ENCODE measurements at places on chromosomes 7 and 10. TPM values are rescaled to one million over a fixed set of nuclear protein-coding genes. Genes with fewer than 3 reads are reported as not detected.

GRCh38 chr7:75757860-75758259, 14.2 kb downstream of the CCL26 start:
- no peak for DNase-seq

DNA sequence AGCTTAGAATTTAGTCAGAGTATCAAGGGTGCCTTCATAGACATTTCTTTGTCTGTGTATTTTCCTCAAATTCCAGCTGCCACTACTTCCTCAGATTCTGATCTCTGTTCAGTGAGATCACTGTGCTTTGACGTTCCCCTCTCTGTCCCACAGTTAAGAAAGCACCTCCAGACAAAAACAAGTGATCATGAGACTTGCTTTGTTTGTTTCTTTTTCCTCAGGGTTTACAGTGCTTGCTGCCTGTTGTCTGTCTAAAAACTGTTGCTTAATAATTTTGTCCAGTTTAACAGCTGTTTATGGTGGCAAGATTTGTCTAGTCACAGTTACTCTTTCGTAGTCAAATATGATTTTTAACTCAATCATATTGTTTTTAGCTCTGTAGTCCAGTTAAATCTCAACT, 29.1 kb downstream of the TRUB1 start:
- DNase-seq: no peak

GRCh38 chr7:132488634-132489302, 87.5 kb downstream of the PLXNA4 start:
- DNase-seq: peak; percentile 38

GRCh38 chr10:33201056-33201780, 133.2 kb downstream of the NRP1 start:
- DNase-seq: no peak

- no peak for DNase-seq
These were observed 205.1 kb upstream of the BMPER start for GRCh38 chr7:33700001-33700899.

GRCh38 chr10:92868557-92868956, 20.2 kb downstream of the EXOC6 start:
- no peak for DNase-seq

GRCh38 chr7:3192669-3193068, 108.4 kb upstream of the SDK1 start:
- no peak for DNase-seq

DNA sequence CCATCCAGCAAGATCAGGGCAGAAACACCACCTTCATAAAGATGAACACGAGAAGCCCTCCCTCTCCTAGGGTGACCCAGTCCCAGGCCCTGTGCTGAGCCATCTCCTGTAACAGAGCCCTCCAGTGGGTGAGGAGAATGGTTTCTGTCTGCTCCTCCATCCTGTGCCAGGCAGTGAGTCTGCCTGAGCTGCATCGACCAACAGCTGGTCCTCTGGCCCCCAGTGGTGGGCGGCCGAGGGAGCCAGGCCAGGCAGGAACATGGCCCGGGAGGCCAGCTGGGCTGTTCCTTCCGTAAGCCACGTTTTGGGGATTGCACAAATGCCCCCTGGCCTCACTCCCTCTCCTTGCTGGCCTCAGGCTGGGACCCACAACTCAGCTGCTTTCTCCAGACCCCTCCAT, 73.5 kb downstream of the GRB10 start:
- no peak for DNase-seq

DNA sequence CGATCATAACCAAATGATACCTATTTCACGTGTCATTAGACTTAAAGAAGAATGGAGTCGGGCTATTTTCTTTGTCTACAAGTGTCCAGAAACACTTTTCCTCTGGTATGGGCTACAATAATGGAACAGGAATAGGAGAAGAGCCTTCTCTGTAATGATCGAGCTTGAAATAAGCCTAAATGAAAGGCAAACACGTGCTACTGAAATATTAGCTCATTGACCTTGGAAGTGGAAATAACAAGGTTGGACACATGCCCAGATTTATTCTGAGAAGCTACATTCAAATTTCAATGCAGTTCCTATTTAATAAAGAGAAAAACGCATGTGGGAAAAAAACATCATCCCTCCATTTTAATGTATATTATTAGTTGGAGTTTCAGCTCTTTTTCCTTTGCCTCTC, 254.7 kb upstream of the PTER start:
- no peak for DNase-seq

- no peak for DNase-seq
These were observed 9.2 kb downstream of the SGMS1 start for GRCh38 chr10:50614444-50615137.

DNA sequence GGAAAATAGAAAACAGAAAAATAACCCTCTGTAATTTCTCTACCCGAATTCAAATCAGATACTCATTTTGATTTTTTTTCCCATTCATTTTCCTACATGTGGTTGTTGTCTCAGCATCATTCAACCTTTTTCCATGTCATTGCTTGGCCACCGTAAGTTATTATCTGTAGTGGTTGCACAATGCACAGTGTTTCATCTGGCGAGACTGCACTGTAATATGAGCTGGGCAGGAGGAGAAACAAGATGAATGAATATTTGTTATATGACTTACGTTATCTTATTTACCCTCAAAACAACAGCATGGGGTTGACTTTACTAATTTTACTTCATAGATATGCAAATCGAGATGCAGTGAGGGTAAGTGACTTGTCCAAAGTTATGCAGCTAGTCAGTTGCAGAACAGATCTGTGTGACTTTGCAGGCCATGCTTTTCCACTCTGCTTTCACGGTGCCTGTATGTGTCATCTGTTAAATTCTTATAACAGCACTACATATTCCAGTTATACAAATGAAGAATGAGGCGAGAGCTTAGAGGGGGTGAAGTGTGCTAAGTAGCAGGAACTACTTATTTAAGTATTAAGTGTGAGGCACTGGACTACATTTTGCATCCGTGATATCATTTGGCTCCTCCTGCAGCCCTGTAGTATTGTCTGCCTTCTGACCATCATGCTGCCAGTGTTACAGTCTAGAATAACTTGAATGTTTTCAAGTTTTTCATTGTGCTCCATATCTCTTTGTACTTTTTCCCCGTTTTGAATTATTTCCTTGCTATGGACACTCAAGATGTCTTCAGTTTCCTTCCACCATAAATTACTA, 56.7 kb downstream of the ZMYND11 start:
- DNase-seq: no peak

GRCh38 chr7:80206763-80207162, 72.1 kb downstream of the GNAI1 start:
- DNase-seq: no peak

DNA sequence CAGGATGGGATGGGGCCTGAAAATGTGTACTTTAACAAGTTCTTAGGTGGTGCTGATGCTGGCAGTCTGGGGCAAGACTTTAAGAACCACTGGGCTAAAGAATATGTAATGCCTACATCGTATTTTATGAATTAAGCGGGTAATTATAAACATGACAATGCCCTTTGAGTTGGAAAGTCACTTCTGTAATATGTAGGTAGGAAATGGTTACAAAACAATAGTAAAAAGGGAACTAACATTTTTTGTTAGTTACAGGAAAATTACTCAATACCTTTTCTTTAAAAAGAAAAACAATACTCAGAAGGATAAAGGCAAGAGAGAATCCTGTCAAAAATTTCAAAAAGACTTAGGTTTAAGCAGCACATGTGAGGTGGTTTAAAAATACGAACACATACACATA, 48.3 kb upstream of the STEAP4 start:
- DNase-seq: no peak

- no peak for DNase-seq
These were observed 72.0 kb downstream of the VWA2 start for GRCh38 chr10:114311023-114311422.

DNA sequence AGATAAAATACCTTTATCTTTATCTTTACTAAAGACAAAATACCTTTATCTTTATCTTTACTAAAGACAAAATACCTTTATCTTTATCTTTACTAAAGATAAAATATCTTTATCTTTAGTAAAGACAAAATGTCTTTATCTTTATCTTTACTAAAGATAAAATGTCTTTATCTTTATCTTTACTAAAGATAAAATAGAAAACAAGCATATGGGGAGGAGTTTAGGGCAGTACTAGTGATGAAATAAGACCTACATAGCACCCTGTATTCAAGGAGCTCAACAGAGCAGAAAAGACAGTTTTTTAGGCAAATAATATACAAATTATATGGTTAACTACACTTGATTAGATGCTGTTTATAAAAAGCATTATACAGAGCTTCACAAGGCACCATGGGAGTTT, 19.3 kb downstream of the ANKRD22 start:
- no peak for DNase-seq

GRCh38 chr10:50577681-50578350, 45.9 kb downstream of the SGMS1 start:
- DNase-seq: no peak

DNA sequence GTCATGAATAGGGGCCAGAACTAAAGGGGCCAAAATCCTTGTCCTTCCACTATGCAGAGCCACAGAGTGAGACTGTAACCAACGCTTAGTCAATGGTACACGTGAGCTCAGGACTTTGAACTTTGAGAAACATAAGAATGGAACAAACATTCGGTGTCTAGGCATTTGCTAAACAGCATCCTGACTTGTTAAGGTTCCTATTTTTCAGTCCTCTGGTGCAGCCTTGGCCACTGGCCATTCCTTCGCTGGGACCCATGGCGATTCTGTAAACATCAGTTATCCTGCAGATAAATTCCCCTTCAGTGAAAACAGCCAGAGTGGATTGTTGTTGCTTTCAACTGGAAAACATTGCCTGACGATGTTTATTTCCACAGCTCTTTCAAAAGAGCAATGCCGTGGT, 266.8 kb downstream of the SORCS1 start:
- DNase-seq: no peak

GRCh38 chr10:70457759-70458305, 16.4 kb upstream of the NODAL start:
- no peak for DNase-seq

DNA sequence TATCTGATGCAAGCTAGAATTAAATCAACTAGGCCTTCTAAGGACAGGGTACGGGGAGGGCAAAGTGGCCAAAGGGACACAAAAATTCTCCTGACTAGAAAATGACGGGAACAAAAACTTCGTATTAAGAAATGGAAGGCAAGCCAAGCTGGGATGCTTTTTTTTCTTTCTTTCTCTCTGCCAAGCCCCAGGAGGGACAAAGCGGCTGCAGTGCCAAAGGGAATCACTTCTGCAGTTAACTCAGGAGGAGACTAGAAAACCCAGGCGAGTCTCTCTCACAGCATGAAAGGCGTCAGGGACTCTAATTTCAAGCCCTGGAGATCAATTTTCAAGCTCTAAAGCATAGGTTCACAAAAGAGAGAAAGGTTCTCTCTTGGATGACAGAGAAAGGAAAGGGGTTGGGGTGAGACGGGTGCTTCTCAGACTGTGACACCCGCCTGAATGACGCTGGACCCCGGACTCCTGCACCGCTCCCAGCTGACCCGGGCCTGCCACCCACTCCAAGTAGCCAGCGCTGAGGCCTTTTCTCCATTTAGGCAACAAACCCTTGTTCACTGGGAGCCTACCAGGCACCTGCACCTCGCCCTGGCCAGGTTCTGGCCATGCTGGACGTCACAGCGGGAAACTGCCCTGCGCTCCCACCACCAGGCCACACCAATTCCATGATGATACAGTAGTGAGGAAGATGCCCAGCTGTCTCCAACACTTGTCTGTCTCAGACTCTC, 56.5 kb downstream of the KIAA1549 start:
- DNase-seq: no peak

DNA sequence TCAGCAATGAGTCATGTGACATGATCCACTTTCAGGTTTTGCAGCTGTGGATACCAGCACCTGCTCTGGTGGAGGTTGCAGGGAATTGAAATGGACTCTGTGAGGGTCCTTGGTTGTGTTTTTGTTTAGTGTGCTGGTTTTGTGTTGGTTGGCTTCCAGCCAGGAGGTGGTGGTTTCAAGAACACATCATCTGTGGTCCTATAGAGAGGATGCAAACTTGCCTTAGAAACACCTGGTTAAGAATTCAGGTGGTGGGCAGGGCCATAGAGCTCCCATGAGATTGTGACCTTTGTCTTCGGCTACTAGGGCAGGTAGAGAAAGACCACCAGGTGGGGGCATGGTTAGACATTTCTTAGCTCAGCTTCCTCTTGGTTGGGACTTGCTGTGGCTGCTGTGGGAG, 59.2 kb upstream of the CYP2C9 start:
- DNase-seq: no peak

DNA sequence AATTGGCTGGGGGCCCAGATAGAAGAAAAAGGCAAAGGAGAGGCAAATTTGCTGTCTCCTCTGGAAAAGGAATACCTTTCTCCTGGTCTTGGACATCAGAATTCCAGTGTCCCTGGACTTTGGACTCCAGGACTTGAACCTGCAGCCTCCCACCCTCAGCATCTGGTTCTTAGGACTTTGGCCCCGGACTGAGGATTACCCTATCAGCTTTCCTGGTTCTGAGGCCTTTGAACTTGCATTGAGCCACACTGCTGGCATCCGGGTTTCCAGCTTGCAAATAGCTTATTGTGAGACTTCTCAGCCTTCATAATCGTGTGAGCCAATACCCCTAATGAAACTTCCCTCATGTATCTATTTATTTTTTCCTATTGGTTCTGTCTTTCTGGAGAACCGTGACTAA, 68.3 kb downstream of the DNAH11 start:
- DNase-seq: no peak

- DNase-seq: no peak
These were observed 48.3 kb upstream of the ZMIZ2 start for GRCh38 chr7:44700322-44700721.

GRCh38 chr7:92799446-92800211, 36.7 kb downstream of the CDK6 start:
- DNase-seq: no peak

- DNase-seq: no peak
These were observed 85.0 kb downstream of the SGMS1 start for GRCh38 chr10:50538555-50539398.

GRCh38 chr7:138358850-138359341, 101.2 kb upstream of the TRIM24 start:
- DNase-seq: no peak

- DNase-seq: no peak
These were observed 19.9 kb downstream of the CPA1 start for GRCh38 chr7:130400120-130400572.

GRCh38 chr10:106815427-106816043, 349.0 kb downstream of the SORCS1 start:
- DNase-seq: no peak

Gene TAS2R16
- total RNA-seq: not detected

Gene CASP7
- 18.4 TPM for total RNA-seq

Gene COL26A1
- not detected for total RNA-seq

Gene MUC12
- total RNA-seq: not detected

Gene ZNF467
- total RNA-seq: 4.1 TPM

Gene RARRES2
- 377 TPM for total RNA-seq

Gene NPSR1
- not detected for total RNA-seq

Gene GAD2
- total RNA-seq: not detected

Gene FXYD4
- total RNA-seq: not detected

Gene NRCAM
- 19.3 TPM for total RNA-seq

Gene TCAF2
- total RNA-seq: 2.7 TPM

Gene PTN
- 7.2 TPM for total RNA-seq
